ENCODE measurements at places on chromosomes 3 and 15.

GRCh38 chr3:62439176-62439813 lies 65.9 kb upstream of the FEZF2 start:
- DNase-seq: no peak

GRCh38 chr3:58000306-58001085 lies 7.7 kb upstream of the FLNB start:
- no peak for DNase-seq

- peak; percentile 16 for DNase-seq
These were observed 90.1 kb upstream of the BHLHE40 start for GRCh38 chr3:4888913-4889846.

- DNase-seq: no peak
These were observed 39.7 kb downstream of the CCNL1 start for GRCh38 chr3:157120071-157120892.

- DNase-seq: peak; percentile 92
These were observed 54.8 kb downstream of the MAGEF1 start for GRCh38 chr3:184656829-184657681.

DNA sequence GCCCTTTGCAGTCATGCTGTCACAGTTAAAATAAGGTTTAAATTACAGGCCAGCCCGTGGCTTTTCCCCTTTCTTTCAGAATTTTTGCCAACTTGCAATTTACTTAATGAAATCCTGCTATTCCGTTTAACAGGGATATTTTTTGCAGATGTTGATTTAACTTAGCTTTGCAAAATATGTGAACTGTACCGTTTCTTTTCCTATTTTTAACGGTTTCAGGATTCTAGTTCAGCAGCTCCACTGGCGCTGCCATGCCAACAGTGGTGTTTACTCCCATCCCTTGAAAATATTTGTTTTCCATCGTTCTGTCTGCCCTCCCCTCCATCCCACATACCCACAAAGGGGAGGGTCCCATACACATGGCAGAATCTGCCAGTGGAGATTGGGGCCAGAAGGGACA lies 54.3 kb downstream of the SMAD6 start:
- no peak for DNase-seq

DNA sequence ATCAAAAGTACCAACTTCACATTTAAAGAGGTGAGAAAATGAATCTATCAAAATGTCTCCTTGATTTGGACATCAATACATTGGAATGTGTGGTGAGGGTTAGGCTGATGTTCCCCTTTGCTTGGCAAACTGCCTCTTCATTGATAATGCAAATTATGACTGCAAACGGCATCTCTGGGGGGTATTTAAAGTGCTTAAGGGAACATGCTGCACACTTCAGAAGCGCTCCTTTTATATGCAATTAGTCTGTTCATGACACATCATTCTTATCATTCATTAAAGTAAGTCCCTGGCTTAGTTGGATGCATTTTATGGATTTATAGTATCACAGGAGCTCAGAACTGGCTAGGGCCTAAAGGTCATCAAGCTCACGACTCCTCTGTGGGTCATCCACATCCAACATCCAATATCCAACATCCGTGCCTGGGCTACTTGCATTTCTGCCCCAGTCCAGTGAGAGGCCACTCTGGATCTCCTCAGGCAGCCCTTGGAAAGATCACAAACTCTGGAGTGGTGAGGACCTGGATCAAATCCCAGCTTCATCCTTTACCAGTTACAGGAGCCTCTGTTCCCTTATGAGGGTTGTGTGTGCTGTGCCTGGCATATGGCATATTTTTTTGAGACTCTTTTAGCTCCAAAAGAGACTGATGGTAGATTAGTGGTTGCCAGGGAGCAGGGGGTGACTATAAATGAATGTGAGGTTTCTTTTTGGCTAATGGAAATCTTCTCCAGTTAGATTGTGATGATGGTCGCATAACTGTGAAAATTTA lies 136.8 kb upstream of the FOXB1 start:
- DNase-seq: no peak

- DNase-seq: no peak
These were observed 1.2 kb downstream of the PHC3 start for GRCh38 chr3:170180079-170180907.

DNA sequence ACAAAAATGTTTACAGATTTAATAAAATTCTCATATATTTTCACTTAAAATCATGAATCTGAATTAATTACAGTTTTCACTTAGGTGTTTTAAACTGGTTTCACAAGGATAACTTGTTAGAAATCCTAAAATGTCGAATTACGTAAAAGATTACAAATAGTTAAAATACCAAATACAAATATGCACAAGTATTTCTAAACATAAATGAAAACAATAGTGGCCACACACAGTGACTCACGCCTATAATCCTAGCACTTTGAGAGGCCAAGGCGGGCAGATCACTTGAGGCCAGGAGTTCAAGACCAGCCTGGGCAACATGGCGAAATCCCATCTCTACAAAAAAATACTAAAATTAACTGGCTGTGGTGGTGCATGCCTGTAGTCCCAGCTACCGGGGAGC lies 10.9 kb upstream of the TBL1XR1 start:
- no peak for DNase-seq

DNA sequence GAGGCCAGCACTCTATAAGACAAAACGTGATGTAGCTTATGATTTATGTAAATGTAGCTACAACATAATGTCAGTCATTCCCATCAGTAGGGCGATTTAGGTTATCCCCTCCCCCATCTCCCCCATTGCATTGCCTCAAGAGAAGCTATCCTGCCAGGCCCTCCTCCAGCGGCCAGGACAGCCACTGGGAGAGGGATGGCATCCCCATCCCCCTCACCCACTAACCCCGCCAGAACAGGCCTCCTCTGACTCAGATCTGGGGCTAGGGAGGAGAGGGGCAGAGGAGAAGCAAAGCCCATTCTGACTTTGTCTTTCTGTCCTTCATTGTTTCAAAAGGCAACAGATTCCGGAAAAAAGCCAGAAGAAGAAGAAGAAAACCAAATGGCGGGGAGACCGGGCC lies 32.6 kb upstream of the ESYT3 start:
- DNase-seq: no peak

DNA sequence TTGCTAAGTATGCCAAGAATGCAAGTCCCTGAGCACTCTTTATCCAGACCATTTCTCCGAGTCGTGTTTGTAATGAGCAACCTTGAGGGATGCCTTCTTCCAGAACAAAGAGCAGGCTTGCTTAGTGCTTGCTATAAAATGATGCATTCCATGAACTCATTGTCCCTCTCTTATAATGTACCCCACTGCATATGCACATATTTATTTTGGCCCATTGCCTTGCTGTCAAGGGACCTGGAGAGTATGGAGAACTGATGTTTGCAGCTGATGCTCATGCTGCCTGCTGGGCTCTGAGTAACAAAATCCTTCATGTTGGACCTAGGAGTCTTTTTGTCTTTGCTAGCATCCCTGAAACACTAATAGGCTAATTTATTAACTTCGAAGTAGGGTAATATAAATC lies 97.8 kb upstream of the AADACL2 start:
- DNase-seq: no peak

- no peak for DNase-seq
These were observed 25.6 kb downstream of the RASGRP1 start for GRCh38 chr15:38539008-38539343.

- peak; percentile 42 for DNase-seq
These were observed at the start of gene MKRN3 for GRCh38 chr15:23565395-23566070. TSS of gene MKRN3 (plus strand) at chr15:23565674. CDS start at chr15:23565783, 109 bp downstream.

- DNase-seq: peak; percentile 17
These were observed 19.7 kb downstream of the IL16 start for GRCh38 chr15:81216422-81216821.

- DNase-seq: no peak
These were observed 34.8 kb downstream of the PTPN9 start for GRCh38 chr15:75544359-75544758.

- DNase-seq: peak; percentile 43
These were observed 99.1 kb downstream of the LARS2 start for GRCh38 chr3:45487508-45487907.

DNA sequence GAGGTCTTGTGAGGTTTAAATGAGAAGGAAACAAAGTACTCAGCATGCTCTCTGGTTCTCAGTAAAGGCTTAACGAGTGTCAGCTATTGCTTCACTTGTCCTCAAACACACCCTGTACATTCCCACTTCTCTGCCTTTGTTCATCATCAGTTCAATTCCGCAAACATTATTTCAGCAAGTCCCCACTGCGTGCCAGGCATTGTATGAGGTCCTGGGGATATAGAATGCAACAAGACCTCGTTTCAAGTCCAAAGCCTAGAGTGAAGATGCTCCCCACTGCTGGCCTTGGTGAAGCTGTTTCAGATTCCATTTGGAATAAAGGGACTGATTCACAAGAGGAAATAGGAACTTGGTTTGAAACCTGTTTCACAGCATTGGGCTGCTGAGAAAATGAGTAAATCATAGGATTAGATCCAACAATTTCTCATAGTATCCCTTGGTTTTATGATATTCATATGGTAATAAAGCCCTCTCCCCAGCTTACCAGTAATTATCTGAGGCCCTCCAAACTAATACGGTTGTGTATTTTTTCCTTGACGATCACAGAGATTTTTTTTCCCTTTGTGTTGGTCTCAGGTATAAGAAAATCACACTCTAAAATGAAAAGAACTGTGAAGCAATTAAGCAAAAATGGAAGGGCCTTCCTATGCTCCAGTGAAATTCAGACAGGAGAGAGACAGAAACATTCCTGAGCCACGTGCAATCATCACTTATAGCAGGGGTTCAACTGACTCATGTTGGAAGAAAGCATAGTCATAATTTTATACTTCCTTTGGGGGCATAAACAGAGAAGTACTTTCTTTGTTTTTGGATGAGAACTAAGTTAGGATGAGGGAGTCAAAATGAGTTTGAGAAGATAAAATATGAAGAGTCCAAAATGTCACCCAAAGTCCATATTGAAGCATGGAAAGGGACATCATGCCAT lies 258.6 kb downstream of the RORA start:
- peak; percentile 72 for DNase-seq

DNA sequence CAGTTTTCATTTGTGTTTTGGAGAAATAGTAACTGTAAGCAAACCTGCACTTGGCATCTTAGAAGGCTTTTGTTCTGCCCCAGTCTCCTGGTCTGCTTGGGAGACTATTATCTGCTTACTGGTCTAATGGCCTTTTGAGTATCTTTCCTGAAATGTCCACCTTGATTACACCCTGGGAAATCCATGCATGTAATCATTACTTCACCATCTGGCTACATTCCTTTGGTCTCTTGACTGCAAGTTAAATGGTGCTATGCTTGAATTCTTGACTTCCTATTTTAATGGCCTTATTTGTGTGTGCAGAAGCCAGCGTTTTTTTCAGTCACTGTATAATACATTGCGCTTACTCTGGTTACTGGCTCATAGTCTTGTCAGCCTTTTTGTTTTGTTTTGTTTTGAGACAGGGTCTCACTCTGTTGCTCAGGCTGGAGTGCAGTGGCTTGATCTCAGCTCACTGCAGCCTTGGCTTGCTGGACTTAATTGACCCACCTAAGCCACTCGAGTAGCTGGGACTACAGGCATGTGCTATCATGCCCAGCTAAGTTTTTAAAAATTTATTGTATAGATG lies 30.0 kb downstream of the CHD2 start:
- DNase-seq: peak; percentile 55

GRCh38 chr3:27081992-27082607 lies 287.1 kb downstream of the NEK10 start:
- DNase-seq: no peak

DNA sequence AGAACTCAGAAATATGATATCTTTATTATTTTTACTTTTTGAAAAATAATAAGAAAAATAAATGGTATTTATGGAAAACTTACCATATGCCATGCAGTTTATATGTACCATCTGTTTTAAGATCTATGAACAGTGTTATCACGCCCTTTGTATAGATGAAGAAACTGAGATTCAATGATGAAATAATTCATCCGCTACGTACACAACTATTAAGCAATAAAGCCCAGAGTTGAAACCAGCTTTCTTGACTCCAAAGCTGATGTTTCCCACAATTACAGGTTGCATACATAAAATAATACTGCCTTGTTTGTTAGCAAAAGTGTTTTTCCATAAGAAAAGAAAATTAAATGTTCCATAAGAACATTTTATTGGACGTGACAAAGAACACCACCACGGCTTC lies 67.2 kb upstream of the BCL6 start:
- DNase-seq: no peak

DNA sequence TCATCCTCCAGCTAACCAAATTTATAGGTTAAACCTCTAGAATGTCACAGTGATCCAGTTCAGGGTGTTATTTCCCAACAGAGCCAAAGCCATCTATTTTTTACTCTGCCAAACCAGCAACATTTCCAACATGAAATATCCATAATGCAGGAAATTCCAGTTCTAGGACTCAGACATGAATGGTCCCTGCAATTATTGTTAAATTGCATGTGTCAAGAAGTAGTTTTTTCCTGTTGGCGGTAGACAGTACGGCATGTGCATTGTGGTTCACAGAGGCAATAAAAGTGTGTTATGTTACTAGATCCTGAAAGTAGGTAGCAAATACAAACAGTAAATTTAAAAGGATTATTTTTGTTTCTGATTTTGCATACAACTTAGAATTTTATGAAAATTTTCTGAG lies 215.7 kb upstream of the THBS1 start:
- peak; percentile 82 for DNase-seq

DNA sequence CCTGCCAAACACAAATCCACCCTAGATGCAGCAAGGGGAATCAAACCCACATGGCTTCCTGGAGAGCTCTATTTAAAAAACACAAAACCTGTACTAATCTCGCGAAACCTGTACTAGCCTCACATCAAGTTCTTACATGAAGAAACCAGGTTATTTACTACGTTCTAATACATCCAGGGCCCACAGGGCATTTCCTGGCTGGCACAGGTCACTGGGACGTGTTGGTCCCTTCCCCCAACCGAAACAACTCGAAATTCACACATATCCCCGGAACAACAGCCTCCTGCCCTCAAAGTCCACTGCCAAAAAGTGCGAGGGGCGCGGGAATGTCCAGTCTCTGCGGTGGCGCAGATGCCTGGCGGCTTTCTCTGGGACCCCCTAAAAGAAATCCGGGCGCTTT lies 955 bp downstream of the CDCP1 start:
- no peak for DNase-seq

DNA sequence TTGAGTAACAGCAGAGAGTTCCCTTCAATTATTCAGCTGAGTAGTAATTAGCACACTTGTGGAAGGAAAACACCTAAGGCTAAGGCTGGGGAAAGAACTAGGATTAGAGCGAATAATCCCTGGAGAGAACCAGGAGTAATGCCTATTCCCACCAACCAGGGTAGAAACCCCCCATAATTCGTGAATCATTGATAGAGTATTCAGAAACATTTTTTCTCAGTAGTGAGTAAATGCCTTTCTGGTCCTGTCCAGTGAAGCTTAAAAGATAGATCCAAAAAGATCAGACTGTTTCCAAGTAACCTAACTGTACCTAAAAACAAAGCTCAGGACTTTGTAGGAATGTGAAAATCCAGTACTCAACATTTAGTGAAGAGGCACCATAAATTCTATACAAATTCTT lies 71.2 kb downstream of the DGKG start:
- peak; percentile 31 for DNase-seq
